Right lobe of liver (tissue), 6 donors: ENCODE measurements at places on chromosomes 3 and 15. TPM values are rescaled to one million over a fixed set of nuclear protein-coding genes. Genes with fewer than 3 reads are reported as not detected.

GRCh38 chr3:189458528-189458927, 172.7 kb upstream of the TP63 start:
- H3K27ac ChIP-seq: no peak overlapping the region
- no peak overlapping the region for H3K4me3 ChIP-seq
- no peak for DNase-seq
- no peaks in the 10 kb centered on the region for H3K4me1 ChIP-seq
- no peaks in the 10 kb centered on the region for H3K27me3 ChIP-seq
- no peaks in the 10 kb centered on the region for H3K36me3 ChIP-seq

FRMD5 gene
- not detected for total RNA-seq

GRCh38 chr3:96039632-96040031, 774.8 kb upstream of the EPHA6 start:
- no peaks in the 10 kb centered on the region for H3K4me1 ChIP-seq
- H3K27ac ChIP-seq: no peak overlapping the region

DNA sequence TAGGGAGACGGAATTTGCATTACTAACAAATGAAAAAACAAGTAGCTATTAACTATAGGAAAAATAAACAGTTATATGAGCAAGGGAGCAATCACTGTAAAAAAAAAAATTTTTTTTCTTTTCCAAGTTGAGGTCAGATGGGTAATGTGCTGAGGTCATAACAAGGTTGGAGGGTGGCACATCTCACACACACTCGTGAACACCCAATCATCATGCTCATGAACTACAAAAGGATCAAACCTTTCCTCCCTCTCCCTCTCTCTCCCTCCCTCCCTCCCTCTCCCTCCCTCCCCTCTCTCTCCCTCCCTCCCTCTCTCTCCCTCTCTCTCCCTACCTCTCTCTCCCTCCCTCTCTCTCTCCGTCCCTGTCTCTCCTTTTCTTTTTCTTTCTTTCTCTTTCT, 97.9 kb upstream of the CGNL1 start:
- no peak for DNase-seq
- H3K27me3 ChIP-seq: no peaks in the 10 kb centered on the region
- no peaks in the 10 kb centered on the region for H3K36me3 ChIP-seq
- no peak overlapping the region for H3K4me3 ChIP-seq
- H3K27ac ChIP-seq: no peak overlapping the region
- H3K4me1 ChIP-seq: no peaks in the 10 kb centered on the region

DNA sequence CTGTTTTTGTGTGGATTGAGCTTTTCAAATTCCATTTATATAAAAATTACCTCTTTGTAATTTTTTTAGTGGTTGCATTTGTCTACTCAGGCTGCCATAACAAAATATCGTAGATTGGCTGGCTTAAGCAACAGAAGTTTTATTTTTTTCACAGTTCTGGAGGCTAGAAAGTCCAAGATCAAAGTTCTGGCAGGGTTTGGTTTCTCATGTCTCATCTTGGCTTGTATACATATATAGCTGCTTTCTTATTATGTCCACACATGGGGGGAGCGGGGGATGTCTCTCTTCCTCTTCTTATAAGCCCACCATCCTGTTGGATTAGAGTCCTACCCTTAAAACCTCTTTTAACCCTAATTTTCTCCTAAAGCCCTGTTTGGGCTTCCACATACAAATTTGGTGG, 28.5 kb downstream of the MGA start:
- H3K27me3 ChIP-seq: no peaks in the 10 kb centered on the region
- no peak overlapping the region for H3K27ac ChIP-seq
- no peaks in the 10 kb centered on the region for H3K36me3 ChIP-seq
- H3K4me3 ChIP-seq: no peak overlapping the region
